NCI-H510A treated with DMSO at 0.1 percent for 48 hours (cell line): ENCODE measurements at places on chromosomes 1 and 21.

GRCh38 chr1:9263276-9263855 is 28.8 kb downstream of the H6PD start:
- no peak for DNase-seq

DNA sequence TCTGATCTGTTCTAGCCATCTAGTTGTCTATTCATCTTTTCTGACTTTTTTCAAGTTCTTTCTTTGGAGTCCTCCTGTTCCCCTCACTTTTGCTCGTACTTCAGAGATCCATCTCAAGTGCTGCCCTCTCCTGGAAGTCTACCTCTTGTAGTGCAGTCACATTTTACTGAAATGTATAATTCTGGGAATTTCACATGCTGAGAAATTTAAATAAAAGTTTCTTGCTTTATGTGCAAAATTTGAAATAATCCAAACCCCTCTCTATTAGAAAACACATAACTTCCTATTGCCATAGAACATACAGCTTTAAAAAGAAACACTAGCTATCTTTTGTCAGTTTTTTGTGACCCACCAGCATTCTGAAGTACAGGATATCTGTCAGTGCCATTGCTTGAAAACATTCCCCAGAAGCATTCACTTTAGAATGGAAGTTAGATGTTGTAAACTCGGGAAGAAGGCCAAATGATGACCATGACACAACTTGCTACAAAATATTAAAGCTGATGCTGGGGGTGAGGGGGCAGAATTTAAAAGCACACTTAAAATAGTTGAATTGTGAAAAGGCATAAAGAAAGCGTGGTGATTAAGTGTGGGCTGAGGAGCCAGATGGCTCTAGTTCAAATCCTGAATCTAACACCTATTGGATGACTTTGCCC is 22.0 kb downstream of the RLF start:
- DNase-seq: no peak

- no peak for DNase-seq
Measured at GRCh38 chr1:169676001-169676400, 35.4 kb downstream of the SELL start.

GRCh38 chr1:188668083-188668482 is 1809.6 kb downstream of the BRINP3 start:
- no peak for DNase-seq

- DNase-seq: no peak
Measured at GRCh38 chr1:207691841-207692240, 46.9 kb downstream of the CR1L start.

DNA sequence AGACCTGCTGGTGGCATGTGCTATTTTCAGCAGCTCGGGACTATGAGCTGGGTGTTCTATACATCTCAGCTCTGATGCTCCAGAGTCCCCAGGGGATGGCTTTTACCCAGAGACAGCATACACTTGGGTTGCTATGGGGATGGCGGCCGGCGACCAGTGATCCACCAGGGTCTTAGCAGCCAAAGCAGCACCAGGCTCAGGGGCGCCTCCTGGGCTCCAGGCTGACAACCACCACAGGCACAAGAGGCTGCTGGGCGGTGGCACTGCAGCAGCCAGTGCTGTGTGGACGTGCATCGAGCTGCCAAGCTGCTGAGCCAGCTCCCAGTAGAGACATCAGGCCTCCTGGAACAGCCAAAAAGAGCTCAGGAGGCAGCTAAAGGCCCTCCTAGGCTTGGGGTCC is 37.6 kb upstream of the CLSTN1 start:
- DNase-seq: no peak

DNA sequence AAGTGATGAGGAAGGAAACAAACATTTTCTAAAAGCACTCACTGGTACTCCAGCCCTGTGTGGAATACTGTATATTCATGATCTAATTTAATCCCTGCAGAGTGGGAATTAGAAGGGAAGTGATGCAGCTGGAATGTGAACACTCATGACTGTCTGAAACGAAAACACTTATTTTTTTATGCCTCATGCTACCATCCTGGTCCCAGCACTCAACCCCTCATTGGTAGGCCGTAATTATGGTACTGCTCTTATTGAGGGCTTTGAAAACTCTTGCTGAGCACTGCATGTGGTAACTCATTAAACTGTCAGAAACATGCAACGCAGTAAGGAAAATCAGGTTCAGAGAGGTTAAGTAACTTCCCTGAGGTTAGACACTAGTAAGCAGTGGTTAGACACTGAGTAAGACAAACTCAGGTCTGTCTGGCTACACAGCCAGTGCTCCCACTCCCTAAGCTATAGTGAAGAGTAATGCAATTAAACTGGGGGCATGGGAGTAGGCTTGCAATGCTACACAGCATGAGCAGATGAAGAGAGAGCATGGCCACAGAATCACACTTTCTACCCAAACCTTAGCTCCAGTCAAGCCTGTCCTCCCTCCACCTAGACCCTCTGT is 17.3 kb upstream of the TNFSF4 start:
- DNase-seq: no peak

DNA sequence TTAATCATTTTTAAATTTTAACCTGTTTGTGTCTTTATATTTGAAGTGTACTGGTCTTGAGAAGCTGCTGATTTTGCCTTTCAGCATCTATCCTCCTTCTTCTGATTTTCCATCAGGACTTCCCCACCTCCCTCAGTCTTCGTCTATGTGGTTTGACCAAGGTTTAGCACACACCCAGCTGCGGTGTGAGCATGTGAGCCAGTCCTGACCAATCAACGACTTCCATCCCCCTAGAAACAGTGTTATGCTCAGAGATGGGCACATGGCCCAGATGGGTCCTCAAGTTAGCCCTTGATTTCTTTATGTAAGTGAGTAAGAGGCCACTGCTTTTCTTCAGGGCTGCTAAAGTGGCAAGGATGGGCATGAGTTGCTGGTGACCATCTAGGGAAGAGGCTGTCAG is 190.8 kb downstream of the MATN1 start:
- DNase-seq: no peak
